Right lung (tissue), 10 donors: ENCODE measurements at places on chromosomes 2 and 18. TPM values are rescaled to one million over a fixed set of nuclear protein-coding genes. Genes with fewer than 3 reads are reported as not detected.

DNAJC5G gene
- 0.53 TPM for polyA plus RNA-seq

LRP1B gene
- 0.81 TPM for polyA plus RNA-seq

CFAP65 gene
- polyA plus RNA-seq: 3.9 TPM

SYT4 gene
- 0.91 TPM for polyA plus RNA-seq

CCDC150 gene
- 20.9 TPM for polyA plus RNA-seq

EVX2 gene
- polyA plus RNA-seq: not detected

FRZB gene
- polyA plus RNA-seq: 2.6 TPM

ARID5A gene
- 10.3 TPM for polyA plus RNA-seq

CYP27A1 gene
- 32.0 TPM for polyA plus RNA-seq

LYPD6 gene
- polyA plus RNA-seq: 17.1 TPM

DNA sequence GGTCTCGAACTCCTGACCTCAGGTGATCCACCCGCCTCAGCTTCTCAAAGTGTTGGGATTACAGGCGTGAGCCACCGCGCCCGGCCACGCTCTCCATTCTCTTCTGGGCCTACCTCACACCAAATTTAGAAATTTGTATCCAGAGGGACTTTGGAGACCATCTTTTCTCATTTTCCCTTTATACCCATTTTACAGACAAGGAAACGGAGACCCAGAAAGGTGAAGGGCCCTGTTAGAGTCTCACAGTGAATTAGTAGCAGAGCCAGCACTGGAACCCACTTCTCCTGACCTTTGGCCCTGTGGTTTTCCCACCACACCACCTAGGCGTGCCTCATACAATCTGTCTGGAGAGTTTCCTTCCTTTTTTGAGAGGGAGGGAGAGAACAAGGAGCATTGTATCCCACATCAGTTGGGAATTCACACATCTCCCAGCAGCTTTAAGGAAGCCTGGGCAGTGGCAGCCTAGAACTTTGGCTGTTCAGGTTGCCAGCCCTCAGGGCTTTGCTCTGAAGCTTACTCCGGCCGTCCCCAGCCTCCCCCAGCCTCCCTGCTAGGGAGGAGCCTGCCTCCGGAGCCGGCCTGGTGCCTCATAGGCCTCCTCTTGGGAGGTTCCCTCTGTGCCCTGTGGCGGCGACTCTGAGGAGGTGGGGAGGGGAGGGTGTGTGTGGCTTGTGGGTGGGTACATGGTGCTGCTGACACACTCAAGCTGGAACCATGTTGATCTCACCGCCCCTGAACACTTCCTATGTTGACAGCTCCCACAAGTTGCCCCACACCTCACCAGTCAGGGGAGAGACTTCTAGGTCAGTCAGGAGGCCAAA, 13.8 kb downstream of the FOSL2 start:
- no peak for DNase-seq

GRCh38 chr2:133417415-133417814, 150.8 kb downstream of the NCKAP5 start:
- DNase-seq: no peak

- DNase-seq: no peak
Observed at GRCh38 chr2:206978746-206979145, 39.4 kb downstream of the CPO start.

- no peak for DNase-seq
Observed at GRCh38 chr2:109681633-109682380, 67.6 kb downstream of the SOWAHC start.

GRCh38 chr2:225400060-225400511, 576 bp downstream of the NYAP2 start:
- DNase-seq: peak; percentile 17

DNA sequence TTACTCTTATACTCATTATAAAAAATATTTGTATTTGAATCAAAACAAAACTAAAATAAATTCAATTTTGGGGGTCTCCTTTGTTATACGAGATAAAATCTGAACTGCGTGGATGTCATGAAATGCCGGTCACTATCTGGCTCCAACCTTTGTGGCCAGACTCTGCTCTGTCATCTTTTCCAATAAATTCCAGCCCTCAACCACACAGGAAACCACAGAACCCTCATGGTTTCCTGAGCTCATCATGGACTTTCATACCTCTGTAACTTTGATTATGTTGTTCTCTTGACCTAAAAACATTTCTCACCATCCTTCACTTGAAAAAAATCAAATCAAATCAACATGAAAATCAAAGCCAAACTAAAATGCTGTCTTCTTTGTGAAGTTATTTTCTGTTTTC, 724.7 kb downstream of the METTL4 start:
- DNase-seq: no peak

- DNase-seq: no peak
Observed at GRCh38 chr2:230968921-230969658, 26.8 kb upstream of the SPATA3 start.

DNA sequence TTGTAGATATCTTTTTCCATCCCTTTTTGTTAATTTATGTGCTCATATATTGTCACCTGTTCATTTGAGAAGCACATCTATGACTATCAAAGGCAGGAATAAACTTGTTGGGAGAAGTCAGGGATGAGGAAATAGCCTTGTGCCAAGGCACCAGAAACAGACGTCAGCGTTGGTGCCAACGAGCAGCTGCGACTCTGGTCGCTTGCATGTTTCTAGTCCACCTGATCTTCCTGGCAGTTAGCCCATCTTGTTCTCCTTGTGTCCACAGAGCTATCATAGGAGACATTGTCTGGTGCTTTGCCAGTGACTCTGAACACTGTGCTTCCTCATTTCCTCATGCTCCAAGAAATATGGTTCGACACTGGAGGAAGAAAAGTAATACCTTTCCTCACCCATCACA, 374.4 kb downstream of the PTPRM start:
- no peak for DNase-seq

GRCh38 chr2:231161877-231162329, 36.5 kb upstream of the ARMC9 start:
- no peak for DNase-seq

GRCh38 chr18:67854340-67854739, 337.8 kb upstream of the DSEL start:
- DNase-seq: no peak

- no peak for DNase-seq
Observed at GRCh38 chr18:14974088-14974487, 226.1 kb downstream of the ANKRD30B start.
